ENCODE measurements at places on chromosomes 6 and 20. TPM values are rescaled to one million over a fixed set of nuclear protein-coding genes. Genes with fewer than 3 reads are reported as not detected.

Gene IL17A
- not detected for total RNA-seq

Gene BMP6
- total RNA-seq, result 12.7 TPM

Gene BEND6
- 0.90 TPM for total RNA-seq

Gene HLA-DQA1
- 12.7 TPM for total RNA-seq

Gene RIMS4
- total RNA-seq, result 0.29 TPM

Gene ISM1
- total RNA-seq, result 4.0 TPM

Gene DCBLD1
- total RNA-seq, result 9.9 TPM
